Neural crest cell (in vitro differentiated cells): ENCODE measurements at places on chromosomes 3 and 15.
A peak's percentile ranks its signal among the peaks of the same experiment; 100 is the strongest.

GRCh38 chr3:39260957-39261356 is 18.9 kb downstream of the CX3CR1 start:
- no peaks in the 10 kb centered on the region for H3K4me1 ChIP-seq
- no peak overlapping the region for H3K27ac ChIP-seq
- H3K27me3 ChIP-seq, result peaks cover 64% of the 10 kb centered on the region

- H3K36me3 ChIP-seq, result no peaks in the 10 kb centered on the region
- no peak for DNase-seq
- H3K27me3 ChIP-seq, result no peaks in the 10 kb centered on the region
- no peak overlapping the region for H3K4me3 ChIP-seq
- H3K27ac ChIP-seq, result no peak overlapping the region
Measured at GRCh38 chr15:50224606-50225005, 40.9 kb downstream of the HDC start.

DNA sequence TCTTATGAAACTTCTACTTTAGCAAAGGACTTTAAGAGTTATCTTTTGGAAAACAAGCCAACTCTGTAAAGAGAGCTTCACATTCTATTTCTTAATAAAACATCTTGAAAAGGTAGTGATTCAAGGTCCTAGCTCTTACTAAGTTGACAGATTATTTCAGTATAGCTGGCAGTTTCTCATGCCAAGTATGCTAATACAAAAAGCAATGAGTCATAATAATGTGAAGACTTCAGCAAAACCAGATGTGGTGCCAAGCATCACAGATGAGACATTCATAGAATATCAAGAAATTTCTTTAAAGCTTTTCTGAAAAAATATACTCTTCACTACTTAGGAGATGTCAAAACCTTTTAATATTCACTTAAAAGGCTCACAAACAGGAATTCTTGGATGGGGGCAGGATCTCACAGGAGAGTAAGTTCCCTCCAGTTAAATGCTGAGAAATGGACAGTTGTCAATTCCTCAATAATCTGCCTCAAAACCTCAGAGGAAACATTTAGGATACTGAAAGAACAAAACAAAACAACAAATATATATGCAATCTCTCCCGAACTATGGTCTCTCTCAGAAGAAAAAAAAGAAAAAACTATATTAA is 45.6 kb downstream of the DCBLD2 start:
- H3K4me3 ChIP-seq, result no peak overlapping the region
- no peak for DNase-seq
- H3K27ac ChIP-seq, result no peak overlapping the region
- H3K36me3 ChIP-seq, result peaks cover 58% of the 10 kb centered on the region
- peaks cover 12% of the 10 kb centered on the region for H3K4me1 ChIP-seq

DNA sequence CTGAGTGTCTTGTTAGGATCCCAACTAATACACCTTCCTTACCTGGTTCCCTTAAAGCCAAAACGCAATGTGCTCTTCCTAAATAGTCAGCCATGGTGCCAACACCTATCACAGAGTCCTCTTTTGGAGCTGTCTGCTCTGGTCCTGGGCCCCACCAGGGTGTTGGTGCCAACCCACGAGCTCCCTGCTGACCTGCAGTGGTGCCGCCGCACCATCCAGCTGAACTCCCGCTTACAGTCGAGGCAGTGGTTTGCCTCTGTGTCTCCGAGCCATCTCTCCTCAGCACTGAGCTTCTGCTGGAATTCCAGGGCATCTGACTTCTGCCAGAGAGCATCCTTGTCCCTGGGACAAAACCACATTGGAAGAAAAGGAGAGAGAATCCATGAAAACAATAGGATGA is 15.9 kb downstream of the CXCR6 start:
- peaks cover 22% of the 10 kb centered on the region for H3K36me3 ChIP-seq
- no peak for DNase-seq
- no peak overlapping the region for H3K4me3 ChIP-seq
- H3K4me1 ChIP-seq, result no peaks in the 10 kb centered on the region
- H3K27ac ChIP-seq, result peak overlapping the region; percentile 64
